ENCODE measurements at places on chromosomes 13 and 19.

DNA sequence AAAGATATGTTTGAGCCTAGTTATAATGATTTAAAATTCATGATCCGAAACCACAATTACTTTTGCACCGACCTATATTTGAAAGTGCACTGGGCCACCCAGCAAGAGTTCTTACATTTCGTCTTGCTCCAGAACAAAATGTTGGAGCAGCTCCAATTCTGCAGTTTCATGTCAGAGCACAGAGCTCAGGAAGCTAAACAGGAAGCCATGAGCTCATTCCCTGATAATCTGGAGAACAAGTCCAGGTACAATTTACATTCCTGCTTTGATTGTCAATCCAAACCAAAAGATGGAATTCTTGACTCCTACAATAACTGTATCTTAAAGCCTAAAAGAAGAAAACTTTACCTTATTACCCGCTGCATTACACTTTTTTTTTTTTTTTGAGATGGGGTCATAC lies 131.8 kb downstream of the KCTD12 start:
- no peak for DNase-seq

- no peak for DNase-seq
Measured at GRCh38 chr13:73278186-73278585, 219.4 kb downstream of the KLF5 start.

GRCh38 chr13:26236296-26236695 lies 14.2 kb upstream of the RNF6 start:
- DNase-seq = no peak

- DNase-seq = no peak
Measured at GRCh38 chr19:13561461-13561860, 55.2 kb upstream of the CACNA1A start.

- DNase-seq = no peak
Measured at GRCh38 chr13:34207334-34207733, 389.4 kb downstream of the RFC3 start.

DNA sequence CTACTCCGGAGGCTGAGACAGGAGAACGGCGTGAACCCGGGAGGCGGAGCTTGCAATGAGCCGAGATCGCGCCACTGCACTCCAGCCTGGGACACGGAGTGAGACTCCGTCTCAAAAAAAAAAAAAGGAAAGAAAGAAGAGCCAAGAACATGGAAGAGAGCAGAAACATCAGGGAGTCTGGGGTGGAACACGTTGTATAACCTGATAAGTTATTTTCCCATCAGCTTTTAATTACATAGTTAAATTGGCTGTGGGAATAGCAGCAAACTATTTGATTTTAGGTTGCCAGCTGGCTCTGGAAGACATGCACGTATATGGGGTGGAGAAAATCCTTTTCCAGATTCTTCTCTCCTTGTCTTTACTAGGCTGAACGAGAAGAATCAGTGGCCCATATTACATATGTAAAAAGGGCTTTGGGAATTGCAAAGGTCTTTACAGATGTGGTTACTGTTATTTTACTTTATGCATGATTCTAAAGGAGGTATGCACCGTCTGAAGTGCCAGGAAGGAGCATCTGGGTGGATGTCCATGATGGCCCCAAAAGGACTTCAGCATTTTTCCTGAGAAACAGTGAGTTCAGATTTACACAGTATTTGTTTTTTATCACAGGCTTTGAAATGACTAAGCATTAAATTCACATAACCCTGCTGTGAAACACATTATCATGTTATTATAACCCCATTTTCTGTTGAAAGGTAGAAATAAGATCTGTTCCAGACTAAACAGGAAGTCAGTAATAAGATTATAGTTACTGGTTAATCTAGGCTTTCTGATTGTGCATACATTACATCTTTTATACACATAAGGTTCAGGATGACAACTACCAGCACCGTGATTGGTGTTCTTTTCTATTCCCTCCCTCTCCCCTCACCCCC lies 4.6 kb upstream of the NAA16 start:
- no peak for DNase-seq

DNA sequence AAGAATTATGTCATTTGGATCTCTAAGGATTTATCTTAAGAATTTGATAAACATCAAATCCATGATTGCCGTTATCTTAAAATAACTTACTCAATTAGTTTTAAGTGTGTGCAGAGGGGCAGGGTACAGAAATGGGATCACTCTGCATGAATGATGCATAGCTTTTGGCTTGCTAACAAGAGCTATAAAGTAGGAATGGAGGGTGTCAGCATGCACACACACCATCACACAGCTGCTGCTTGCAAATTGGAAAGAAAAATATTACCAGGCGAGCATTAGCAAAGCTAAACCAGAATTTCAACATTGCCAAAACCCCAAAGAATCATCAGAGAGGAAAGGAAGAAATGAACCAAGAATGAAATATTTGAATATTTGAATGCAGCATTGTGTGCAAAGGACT lies 580.6 kb downstream of the LMO7 start:
- no peak for DNase-seq

All from HEK293T (cell line).